ENCODE measurements at places on chromosomes 2 and 18.

DNA sequence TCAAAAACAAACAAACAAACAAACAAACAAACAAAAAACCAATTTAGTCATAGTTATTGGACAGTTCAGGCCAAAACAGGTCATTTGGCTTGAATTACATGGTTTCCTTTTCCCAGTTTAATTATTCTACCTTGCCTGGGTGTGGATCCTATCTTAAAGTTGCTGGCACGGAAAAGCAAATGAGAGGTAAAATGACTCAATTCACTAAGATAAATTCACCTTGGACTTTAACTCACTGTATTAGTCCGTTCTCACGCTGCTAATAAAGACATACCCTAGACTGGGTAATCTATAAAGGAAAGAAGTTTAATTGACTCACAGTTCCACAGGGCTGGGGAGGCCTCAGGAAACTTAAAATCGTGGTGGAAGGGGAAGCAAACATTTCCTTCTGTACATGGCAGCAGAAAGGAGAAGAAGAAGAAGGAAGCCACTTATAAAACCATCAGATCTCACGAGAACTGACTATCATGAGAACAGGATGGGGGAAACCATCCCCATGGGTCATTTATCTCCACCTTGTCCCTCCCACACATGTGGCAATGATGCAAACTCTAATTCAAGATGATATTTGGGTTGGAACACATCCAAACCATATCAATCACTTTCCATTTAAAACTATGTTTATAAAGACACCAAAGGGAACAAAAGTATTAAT, 22.5 kb upstream of the TRAPPC8 start:
- DNase-seq, result no peak

DNA sequence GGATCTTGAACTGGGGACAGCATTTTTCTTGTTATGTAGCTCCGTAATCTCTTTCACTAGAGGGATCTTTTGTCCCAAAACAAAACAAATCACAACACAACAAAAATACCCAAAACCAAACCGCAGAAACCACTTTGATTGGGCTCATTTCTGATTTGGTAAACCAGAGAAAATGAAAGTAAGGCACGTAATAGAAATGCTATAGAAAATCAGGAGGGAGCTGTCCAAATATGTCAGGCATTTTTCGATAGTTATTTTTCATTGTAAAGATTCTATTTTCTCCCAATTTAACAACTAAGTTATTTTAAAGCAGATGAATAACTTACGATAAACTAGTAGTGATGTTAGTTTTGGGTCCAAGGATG, 406.5 kb downstream of the XIRP2 start:
- peak; percentile 7 for DNase-seq

DNA sequence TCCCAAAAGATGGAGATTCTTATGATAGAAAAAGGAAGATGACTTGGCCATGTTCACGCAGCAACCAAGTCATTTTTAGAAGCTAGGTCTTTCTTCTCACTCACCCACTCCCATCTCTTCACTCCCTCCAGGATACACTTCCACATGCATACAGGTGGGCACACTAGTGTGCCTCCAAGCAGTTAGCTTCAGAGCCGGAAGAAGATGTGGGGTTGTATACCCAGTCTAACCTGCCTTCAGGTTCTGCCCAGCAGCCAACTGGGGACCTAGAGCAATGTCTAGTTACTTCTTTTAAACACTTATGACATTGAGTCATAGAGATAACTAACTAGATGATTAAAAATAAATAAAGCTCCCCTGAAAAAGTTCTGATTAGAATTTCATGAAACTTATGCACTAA, 21.8 kb upstream of the TANK start:
- no peak for DNase-seq

DNA sequence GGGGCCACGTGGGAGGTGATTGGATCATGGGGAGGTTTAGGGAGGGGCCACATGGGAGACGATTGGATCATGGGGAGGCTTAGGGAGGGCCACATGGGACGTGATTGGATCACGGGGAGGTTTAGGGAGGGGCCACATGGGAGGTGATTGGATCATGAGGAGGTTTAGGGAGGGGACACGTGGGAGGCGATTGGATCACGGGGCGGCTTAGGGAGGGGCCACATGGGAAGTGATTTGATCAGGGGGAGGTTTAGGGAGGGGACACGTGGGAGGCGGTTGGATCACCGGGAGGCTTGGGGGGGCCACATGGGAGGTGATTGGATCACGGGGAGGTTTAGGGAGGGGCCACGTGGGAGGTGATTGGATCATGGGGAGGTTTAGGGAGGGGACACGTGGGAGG, 22.5 kb upstream of the SALL3 start:
- no peak for DNase-seq

DNA sequence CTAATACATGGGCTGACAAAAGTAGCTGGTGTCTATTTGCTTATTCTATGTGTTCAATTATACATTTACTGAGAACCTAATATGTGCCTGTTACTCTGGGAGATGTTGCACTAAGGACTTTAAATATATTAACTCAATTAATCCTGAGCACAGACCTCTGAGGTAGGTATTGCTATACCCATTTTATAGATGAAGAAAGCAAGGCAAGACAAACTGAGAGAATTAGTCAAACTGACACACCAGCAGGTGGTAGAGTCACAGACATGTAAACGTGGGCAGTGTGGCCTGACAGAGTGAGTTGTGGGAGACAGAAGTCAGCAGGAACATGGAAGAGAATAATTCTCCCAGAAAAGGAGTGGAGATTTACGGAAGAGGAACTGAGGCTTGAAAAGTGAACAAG, 428.9 kb downstream of the LPIN1 start:
- DNase-seq, result no peak

GRCh38 chr2:84908948-84909713, 3.7 kb downstream of the TMSB10 start:
- DNase-seq, result no peak

DNA sequence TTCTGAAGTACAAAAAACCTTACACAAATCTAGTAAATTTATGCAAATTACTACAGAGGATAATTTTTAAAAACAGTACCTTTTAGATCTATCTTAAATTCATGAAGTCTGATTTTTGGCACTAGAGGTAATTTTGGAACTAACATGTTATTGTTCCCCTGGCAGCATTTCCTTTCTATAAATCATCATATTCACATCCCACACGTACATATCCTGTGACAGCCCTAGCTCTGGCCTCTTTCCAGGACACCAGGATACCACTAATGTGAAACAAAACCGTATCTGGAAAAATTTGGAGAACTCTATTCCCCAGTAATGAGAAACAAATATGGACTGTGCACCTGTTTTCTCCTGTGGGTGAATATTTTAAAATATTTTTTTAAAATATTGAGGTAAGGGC, 14.0 kb upstream of the BIRC6 start:
- no peak for DNase-seq

GRCh38 chr2:223036790-223037444, 15.1 kb upstream of the KCNE4 start:
- no peak for DNase-seq

GRCh38 chr2:202560200-202560599, 74.6 kb upstream of the FAM117B start:
- DNase-seq, result no peak

- no peak for DNase-seq
Measured at GRCh38 chr2:207499114-207499513, 30.6 kb upstream of the CREB1 start.

GRCh38 chr2:38407111-38407682, 30.1 kb upstream of the ATL2 start:
- DNase-seq, result no peak

DNA sequence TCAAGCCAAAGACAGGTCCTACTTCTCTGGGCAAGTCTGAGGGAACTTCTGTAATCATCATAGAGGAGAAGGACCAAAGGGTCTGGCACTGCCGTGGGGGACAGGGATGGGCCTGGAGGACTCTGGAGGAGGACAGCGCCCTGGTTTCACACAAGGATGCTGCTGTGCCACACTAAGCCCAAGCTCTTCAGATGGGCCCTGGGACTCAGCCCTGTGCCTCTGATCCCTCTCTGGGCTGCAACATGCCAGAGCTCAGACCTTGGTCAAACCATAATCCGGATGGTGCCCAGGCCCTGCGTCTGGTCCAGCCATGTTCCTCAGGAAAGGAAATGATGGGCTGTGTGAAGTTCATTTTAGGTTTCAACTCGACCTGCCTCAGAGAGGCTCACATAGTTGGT, 222.0 kb upstream of the COPS8 start:
- DNase-seq, result no peak

DNA sequence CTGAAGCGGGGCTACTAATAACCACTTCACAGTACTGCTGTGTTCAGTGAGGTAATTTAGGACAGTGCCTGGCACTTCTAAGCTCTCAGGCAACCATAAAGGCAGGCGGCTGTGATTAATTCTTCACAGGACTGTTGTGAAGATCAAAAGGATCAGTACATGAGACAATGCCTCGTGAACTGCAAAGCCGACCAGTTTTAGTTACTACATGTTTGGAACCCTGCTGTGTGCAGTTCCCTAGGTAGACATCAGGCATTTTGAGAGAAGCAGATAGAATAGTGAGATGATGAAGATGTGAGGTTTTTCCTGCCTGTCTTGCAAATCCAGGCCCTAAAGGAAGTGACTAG, 19.1 kb downstream of the EFHD1 start:
- no peak for DNase-seq

GRCh38 chr2:204486805-204487204, 58.5 kb upstream of the PARD3B start:
- no peak for DNase-seq

DNA sequence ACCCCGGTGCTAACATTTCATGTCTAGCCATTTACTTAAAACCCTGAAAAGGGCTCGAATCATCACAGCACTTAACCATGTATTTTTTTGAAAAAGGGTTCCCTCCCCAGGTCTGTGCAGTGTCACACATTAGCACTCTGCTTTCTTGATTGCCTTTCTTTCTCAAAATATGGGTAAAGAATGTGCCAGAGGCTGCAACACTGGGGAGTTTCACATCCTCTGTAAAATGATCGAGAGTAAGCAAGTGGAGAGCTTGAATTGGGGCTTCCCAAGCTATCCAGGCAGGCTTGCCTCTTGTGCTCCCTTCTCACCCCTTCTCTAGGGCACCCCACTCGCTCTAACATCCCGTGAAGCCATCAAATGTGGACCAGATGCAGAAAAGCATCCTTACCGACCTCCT, 177.0 kb upstream of the CCDC68 start:
- no peak for DNase-seq

DNA sequence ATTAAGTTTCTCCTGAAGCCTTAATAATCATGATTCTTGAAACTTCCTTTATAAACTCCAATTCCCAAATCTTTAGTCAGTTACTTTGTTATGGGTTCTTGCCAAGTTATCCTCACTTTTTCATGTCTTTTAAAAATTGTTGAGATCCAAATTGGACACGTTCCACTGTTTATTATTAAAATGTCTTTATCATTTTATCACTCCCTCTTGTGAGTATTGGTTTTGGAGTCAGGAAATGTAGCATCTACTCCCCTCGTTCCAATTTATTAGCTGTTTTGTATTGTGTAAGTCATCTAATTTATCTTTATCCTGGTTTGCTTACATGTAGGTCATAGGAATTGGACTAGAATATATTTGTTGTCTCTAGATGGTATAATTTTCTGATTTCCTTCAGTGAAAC, 213.1 kb upstream of the SLC39A10 start:
- DNase-seq, result no peak

DNA sequence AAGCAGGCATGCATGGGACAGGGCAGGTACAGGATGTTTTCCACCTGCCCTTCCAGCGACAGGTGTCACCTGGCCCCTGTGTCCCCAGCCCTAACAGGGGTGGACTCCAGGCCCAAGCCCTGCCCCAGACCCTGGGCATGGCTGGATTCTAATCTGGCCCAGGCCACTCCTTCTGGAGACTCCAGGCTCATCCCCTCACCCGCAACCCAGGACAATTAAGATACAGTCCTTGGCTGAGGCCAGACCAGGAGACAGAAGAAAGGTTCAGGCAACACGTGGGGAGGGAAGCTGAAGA, 9.5 kb downstream of the BIN1 start:
- DNase-seq, result no peak

GRCh38 chr18:2723207-2723606, 67.7 kb downstream of the SMCHD1 start:
- no peak for DNase-seq

Data from urinary bladder (tissue), 4 donors.